Muscle of arm (tissue), 14 donors: ENCODE measurements at places on chromosomes 11 and 22. TPM values are rescaled to one million over a fixed set of nuclear protein-coding genes. Genes with fewer than 3 reads are reported as not detected.

DNA sequence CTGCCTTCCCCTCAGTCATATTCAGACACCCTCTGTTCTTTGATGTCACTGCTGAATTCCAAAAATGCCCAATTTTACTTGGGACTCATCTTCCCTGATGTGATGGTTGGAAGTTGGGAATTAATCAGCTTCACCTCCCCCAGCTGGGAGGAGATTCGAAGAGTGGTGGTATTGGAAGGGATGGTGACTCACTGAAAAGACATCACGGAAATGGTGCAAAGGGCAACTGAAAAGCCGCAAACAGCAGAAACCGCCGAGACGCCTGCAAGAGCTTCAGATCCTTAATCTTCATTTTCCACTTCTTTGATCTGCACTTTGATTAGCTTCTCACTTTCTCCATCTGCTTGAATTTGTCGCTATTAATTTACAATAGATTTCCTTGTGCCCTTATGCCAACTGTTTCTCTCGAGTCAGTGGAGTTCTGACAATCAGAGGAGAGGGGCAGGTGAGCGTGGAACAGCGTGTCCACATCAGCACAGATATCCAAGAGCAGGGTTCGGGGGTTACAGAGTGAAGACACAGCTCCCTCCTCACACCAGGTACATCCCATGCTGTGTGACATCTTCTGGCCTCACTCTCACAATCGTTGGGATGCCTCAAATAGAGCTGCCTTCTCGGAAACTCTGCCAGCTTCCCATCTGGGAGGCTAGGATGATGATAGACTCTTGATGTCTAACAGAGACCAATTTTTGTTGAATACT lies 325.4 kb downstream of the BRD1 start:
- no peak for DNase-seq

GRCh38 chr11:66336234-66337102 lies at the start of gene RIN1:
Gene RIN1, minus strand, starts transcription at chr11:66336434. Its CDS starts 32 bp downstream, at chr11:66336402.
- no peak for DNase-seq

GRCh38 chr11:120749395-120749794 lies 237.8 kb downstream of the GRIK4 start:
- DNase-seq: no peak

The RFPL2 gene
- not detected for polyA plus RNA-seq

The PRRG4 gene
- polyA plus RNA-seq: 2.1 TPM

- DNase-seq: no peak
These were observed 187.6 kb downstream of the TENM4 start for GRCh38 chr11:79253280-79253679.

- no peak for DNase-seq
These were observed 24.7 kb downstream of the SIK3 start for GRCh38 chr11:117073539-117073938.

GRCh38 chr11:29483831-29484230 lies 533.0 kb downstream of the KCNA4 start:
- no peak for DNase-seq

DNA sequence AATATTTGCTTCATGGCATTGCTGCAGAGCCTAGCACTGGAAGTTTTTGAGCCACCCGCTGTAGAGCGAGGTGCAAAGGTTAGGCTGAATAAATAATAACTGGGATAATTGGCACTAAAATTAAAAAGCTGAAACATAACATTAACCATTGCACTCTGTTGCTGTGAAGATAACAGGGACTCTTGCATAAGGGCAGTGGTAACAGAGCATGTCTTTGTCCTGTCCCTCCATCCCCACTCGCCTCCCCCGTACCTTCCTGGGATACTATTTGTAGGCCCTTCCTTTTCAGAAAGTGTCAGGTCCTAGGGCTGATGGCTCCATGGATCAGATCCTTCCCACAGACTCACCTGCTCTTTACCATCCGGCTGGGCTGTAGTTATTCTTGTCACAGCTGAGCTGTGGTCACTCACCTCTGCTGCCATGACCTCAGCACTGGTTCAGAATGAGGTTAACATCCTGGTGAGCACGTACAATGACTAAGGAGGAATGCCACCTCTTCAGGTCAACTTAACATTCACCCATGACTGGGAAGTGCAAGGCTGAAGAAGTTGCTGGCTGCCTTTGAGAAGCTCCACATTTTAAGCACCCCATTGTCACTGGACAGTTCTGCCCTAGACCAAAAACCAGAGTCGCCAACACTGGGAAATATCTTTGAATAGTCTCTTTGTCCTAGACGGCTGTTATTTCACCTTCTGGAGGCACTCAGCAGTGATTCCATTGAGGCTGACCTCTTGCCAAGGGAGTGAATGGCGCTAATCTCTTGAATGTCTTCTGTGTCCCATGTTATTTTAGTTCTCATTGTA lies 103.2 kb upstream of the KIRREL3 start:
- DNase-seq: no peak

DNA sequence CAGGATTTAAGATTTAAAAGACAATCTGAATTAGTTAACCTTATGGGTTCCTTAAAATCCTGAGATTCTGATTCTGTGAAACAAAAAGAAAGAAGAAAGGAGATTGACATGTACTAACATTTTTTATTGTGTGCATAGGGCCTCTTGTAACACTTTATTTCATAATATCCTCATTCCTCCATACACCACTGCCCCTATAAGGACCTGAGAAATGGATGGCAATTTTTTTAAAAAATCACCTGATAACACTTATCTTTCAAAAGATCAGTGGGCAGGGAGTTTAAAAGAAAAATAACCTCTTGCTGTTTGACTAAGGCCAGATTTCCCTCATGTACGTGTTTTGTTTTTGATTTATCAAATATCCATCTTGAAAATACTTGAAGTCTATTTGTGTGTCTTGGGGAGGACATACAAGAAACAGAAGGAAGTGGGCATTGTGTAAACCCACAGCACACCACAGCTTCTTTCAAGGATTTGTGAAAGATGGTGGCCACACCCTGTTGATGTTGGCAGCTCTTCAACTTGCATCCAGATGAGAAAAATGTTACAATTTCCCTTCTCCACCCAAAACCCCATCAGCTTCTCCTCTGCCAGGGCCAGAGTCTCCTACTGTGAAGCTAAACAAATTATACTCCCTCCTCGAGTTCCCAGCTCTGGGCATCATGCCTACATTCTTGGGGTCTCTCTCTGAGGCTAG lies 35.0 kb upstream of the MPEG1 start:
- DNase-seq: peak; percentile 15

The PACSIN3 gene
- 82.5 TPM for polyA plus RNA-seq

- DNase-seq: no peak
These were observed 79.4 kb upstream of the PPARA start for GRCh38 chr22:46070803-46071450.

DNA sequence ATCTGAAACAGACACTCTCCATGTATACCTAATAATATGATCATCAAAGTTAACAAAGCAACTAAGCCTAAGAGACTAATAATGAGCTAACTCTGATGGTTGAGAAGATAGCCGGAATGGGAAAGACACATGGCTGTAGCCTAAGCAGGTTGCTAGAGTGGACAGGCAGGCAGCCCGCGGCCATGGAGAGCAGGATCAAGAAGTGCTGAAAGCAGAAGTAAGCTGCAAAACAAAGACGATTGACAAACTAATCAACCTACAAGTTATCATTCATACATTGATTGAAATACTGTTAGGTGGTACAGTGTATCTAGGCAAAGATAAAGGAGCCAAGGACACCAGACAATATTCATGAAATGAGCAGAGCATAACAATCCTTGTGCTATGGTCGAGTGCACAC lies 29.3 kb downstream of the SLN start:
- DNase-seq: no peak

The DGCR8 gene
- polyA plus RNA-seq: 42.5 TPM

- DNase-seq: no peak
These were observed 372.7 kb upstream of the TENM4 start for GRCh38 chr11:79813551-79813950.

GRCh38 chr22:45905924-45906865 lies 70.8 kb downstream of the WNT7B start:
- no peak for DNase-seq

- DNase-seq: no peak
These were observed 943 bp downstream of the DUSP8 start for GRCh38 chr11:1570896-1571759.

GRCh38 chr11:44456544-44457300 lies 108.7 kb upstream of the CD82 start:
- DNase-seq: no peak

GRCh38 chr11:65491163-65491465 lies 7.7 kb upstream of the MALAT1 start:
- no peak for DNase-seq

DNA sequence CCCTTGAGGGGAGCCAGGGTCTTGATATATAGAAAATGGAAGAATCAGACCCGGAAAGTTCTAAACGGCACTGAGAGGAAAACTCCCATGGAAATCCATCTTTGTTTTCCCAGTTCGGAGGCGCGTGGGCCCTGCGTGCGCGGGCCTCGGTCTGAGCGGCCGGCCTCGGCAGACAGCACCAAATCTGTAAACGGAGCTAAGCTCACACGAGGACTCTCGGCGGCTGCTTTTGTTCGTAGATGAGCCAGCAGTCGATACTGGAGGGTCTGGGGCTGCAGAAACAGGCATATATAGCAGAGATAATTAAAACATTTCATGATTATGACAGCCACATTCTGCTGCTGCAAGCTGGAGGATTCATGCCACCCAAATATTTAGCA lies 68.5 kb upstream of the PPARA start:
- DNase-seq: no peak

The PLEKHB1 gene
- not detected for polyA plus RNA-seq

DNA sequence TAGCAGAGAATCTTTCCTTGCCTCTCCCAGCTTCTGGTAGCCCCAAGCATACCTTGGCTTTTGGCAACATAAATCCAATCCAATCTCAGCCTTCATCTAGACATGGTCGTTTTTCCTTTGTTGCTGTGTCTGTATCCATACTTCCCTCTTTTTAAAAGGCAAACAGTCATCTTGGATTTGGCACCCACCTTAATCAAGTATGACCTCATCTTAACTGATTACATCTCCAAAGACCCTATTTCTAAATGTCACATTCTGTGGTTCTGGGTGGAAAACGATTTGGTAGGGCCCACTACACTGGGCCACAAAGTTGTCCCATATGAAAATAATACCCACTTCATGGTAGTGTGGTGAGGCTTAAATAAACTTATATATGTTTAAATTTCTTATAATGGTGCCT lies 852 bp downstream of the BUD13 start:
- DNase-seq: no peak

DNA sequence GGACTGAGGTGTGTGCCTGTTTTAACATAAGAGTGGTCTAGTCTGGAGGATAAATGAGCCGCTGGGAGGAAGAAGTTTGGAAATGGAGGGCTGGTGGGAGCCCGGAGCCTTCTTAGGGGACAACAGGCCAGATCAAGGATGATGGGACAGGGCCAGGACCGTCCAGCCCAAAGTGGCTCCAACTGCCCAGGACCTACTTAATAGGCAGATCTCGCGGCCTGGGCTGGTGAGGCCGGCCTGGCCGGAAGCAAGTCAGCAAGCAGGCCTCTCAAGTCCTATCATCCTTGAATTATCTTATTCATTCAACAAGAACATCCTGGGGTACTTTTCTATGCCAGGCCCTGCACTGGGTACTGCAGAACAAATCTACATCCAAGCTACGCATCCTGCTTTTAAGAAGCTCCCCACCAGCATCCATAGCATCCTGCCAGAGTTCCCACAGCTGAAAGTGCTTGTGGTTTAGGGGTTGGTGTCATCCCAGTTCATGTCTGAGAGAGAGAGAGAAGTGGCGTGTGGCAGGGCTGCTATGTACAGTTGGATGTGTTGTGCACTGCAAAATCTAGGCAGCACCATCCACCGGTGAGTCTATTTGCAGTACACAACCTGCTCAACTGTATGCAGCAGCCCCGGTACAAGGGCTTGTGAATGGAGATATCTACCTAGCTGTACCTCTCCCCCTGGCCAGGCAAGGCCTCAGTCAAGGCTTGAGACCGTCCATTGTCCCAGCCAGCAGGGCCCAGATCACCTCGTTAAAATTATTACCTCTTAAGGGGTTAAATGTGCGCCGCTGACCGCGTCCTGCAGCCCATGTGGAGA lies 82.1 kb downstream of the FBLN1 start:
- no peak for DNase-seq

- DNase-seq: no peak
These were observed 9.4 kb downstream of the GSTP1 start for GRCh38 chr11:67592880-67593564.

- no peak for DNase-seq
These were observed 9.9 kb upstream of the OR8D2 start for GRCh38 chr11:124329787-124330478.

DNA sequence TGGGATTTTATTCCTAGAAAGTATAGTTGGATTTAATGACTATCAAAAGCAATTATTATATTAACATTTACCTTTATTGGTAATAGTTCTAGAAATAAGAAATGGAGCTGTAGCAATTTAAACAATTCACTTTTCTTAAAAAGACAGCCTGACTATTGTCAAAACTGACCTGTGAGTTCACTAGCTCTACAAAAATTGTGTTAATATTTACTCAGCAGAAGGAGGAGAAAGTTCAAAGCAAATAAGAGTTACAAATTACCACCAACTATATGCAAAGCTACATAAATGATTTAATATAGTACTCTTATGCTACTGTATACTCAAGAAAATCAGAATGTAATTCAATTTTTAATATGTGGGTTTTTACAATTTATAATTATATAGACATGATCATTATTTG lies 310.0 kb downstream of the DCDC1 start:
- DNase-seq: no peak

- no peak for DNase-seq
These were observed 23.7 kb upstream of the SESN3 start for GRCh38 chr11:95254716-95255115.

DNA sequence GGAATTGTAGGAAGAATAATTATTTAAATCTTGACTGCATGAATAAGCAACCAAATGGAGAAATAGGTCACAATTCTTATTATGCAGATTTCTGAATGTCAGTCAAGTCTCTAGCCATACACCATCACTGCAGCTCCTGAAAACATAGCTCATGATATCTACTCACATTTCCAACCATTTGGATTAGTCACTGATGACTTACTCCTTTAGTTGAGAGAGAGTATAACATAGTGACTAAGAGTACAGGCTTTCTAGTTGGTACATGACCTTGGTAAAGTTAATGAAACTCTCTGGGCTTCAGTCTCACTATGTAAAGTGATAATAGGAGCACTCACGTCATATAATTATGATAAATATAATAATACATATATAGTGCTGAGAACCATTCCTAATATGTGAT lies 265.2 kb downstream of the KCNA4 start:
- DNase-seq: no peak

- no peak for DNase-seq
These were observed 2.2 kb upstream of the TNFRSF13C start for GRCh38 chr22:41928593-41929417.

DNA sequence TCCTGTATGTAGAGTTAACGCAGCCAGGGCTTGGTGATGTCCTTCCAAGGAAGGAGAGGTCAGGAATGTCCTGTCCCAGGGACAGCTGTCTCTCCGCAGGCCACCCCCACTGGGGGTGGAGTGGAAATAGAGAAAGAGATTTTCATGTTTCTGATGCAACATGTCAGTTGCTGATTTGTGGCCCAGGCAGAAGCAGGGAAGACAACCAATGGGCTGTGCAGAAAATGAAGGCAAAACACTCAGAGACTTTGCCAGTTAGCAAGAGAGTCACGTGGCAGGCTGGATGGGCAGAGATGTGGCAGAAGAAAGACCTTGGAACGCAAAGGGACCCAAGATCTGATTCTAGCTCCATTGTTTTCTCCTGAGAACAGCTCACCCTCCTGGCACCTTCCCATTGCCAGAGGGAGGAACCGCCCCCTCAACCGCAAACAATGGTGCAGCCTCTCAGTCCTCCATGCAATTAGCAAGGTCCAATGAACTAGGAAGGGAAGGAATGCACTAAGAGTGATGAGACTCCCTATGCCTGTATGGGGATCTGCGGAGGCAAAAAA lies 71.0 kb downstream of the SYN3 start:
- no peak for DNase-seq

- DNase-seq: peak; percentile 85
These were observed at the start of gene SLC36A4 for GRCh38 chr11:93197380-93198214. Gene SLC36A4, minus strand, starts transcription at chr11:93197991. Its CDS starts 159 bp downstream, at chr11:93197832.

GRCh38 chr22:34866495-34867131 lies 199.3 kb upstream of the ISX start:
- DNase-seq: no peak
